ENCODE measurements at places on chromosomes 4 and X.

DNA sequence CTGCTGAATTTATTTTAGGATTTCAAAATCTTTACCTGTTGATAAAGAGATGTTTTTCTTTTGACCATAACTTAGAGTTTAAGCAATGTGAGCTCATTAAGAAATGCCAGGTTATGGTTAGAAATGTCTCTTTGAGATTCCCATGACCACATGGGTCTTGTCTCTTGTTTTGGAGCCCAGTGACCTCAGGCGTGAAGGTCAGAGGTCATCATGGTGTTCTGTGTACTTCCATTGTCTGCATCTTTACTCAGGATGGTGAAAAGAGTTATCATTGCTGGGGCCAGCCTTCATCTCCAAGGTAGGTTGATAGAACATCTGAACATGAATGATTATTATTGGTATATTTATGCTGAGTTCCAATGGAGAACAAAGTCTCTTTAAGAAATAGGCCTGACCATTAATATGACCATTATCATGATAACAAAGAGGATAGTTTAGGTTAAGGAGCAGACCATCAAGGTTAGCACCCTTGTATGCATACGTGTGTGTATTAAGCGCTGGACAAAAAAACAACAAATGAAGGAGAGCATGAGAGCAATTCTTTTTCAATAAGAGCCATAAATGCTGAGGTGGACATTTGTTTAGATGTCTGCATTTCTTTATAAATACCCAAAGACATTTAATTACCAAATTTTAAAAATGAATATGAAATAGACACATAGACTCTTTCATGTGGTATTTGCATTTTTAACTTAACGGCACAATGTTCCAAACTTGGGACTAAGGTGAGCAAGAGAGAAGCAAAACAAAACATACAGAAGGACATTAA is 120.6 kb upstream of the PAQR3 start:
- no peak for DNase-seq

- DNase-seq = no peak
Measured at GRCh38 chr4:7772711-7773385, 166.8 kb downstream of the AFAP1 start.

- DNase-seq = no peak
Measured at GRCh38 chr4:130257271-130257670, 1161.3 kb downstream of the C4orf33 start.

DNA sequence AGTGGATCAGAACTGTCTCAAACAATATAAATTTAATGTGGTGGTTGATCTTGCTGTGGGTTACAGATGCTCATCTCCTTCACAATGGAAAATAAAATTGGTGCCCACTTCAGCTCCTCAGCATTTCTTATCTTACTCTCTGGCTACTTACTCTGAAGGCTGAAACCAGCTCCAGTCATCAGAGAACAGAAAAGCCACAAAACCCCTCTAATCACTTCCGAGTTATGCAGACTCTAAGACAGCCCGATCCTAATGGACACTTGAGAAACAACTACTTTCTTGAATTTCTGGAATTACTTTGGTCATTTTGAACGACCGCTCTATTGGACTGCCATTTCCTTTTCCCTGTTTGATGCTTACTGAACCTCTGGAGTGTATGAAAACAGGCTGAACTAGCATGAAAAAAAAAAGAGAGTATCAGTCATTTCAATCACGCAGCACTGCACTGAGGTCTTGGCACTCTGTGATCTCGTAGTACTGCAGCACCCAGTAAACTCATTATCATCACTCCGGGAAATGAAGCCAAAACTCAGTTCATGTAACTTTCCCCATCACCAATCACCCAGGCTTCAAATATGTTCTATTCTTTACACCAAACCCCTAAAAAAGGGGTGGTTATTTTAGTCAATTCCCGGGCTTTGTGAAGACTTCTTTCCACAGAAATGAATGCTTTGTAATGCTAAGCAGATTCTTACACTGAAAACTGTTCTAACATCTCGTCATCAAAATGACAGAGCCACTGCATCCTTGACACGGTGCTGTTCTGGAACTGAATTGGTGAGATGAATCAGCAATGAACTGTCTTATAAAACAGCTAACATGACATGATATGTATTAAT is 54.5 kb downstream of the TSPAN5 start:
- no peak for DNase-seq

GRCh38 chrX:80022363-80023031 is 7.9 kb downstream of the TBX22 start:
- DNase-seq = no peak

GRCh38 chrX:124343016-124343415 is 3.3 kb upstream of the SH2D1A start:
- DNase-seq = no peak

- no peak for DNase-seq
Measured at GRCh38 chrX:109812236-109812635, 79.2 kb upstream of the ACSL4 start.

DNA sequence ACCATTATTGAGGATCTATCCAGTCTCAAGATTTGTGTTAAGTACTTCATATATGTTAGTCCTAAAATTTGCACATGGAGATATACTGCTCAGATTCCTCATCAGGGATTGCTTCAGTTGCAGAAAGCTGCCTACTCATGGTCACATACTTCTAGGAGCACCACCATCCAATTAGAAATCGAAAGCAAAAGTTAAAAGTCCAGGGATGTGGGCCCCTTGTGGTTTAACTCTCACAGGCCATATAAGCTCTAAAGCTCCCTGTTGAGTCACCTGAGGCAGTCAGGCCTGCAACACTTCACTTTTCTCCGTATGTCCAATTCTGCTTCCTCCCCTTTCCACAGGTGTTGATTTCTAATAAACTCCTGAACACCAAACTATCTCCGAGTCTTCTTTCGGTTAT is 84.2 kb downstream of the CNOT6L start:
- no peak for DNase-seq

All from left renal pelvis (tissue), 4 donors.